Mammary epithelial cell (primary cell): ENCODE measurements at places on chromosomes 3 and 15. TPM values are rescaled to one million over a fixed set of nuclear protein-coding genes. Genes with fewer than 3 reads are reported as not detected.

DNA sequence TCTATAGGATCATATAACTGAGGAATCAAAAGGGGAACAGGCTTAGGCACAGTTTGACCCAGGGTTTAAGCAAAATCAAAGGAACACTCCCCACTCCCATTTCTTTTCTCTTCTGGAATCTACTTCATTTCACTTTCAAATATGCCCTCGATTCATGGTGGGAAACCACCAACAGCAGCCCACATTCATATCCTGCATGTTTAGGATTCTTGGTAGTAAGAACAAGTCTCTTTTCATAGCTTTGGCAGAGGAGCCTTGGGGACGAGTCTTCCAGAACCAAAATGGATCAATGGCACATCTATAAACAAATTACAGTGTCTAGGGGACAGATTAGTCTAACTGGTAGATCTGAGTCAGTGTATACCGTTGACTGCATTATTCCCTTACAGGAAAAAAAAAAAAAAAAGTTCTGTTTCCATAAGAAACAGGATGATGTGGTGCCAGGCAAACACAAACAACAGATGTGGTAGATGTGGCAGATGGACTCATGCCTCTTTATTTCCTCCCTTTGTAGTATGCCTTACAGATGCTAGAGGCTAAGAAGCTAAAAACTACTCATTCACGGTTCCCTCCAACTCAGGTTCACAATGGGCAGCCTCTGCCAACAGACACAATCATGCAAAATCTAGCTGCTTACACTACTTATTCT is 578.3 kb upstream of the ADAMTS9 start:
- DNase-seq = no peak

GRCh38 chr3:130341882-130342281 is 3.6 kb upstream of the COL6A5 start:
- no peak for DNase-seq

- no peak for DNase-seq
Measured at GRCh38 chr3:65787340-65787739, 251.4 kb downstream of the MAGI1 start.

DNA sequence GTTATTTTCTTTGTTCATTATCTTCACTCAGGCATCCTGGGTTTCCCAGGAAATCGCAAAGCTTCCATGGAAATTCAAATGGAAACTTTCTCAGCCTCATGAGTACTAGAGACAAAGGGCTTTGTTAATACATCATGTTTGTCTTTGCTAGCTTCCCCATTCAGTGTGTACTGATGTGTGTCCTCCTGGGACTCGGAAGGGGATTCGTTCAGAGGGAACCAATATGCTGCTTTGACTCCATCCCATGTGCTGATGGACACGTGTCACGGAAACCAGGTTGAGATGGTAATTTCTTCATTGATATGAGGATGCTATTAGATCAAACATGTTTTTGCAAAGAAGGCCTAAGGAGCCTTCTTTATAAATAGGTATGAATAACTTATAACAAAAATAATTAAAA is 87.0 kb upstream of the KCNAB1 start:
- DNase-seq = no peak

- DNase-seq = no peak
Measured at GRCh38 chr15:70530906-70531305, 232.5 kb downstream of the UACA start.

DNA sequence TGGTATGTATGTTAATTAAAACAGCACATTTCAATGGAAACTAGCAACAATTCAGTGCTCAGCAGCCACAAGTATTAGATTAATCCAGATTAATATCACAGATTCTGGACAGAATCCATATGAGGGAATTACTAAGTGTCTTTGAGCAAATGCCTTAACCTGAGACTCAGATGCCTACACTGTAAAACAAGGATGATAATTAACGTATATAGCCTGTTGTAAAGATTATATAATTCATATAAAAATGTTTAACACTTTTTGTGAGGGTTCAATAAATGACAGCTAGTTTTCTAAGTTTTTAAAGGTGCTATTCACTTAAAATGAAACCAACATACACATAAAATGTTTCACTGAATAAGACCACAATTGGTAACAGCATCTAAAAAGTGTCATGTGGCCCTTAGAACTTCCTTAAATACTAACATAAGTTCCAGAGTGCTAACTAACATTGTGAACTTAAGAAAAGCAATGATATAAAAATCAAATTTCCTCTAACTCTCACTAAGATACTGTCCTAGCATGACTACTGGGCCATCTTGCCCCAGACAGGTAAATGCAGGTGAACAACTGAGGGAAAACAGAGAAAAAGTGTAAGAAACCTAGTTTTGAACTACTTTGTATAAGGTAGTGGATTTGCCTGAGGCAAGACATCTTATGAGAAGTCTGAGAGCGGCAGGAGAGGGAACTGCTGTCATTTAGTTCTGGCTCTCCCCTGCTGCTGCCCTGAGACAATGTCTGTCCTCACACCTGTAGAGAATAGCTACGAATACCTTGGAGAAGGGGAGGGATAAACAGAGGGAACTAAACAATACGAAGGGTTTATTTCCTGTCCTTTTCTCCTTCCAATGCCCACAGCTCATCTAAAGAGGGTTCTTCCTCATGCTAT is 151.3 kb downstream of the ADAM10 start:
- no peak for DNase-seq

- no peak for DNase-seq
Measured at GRCh38 chr3:187019542-187020072, 89.3 kb downstream of the ST6GAL1 start.

DNA sequence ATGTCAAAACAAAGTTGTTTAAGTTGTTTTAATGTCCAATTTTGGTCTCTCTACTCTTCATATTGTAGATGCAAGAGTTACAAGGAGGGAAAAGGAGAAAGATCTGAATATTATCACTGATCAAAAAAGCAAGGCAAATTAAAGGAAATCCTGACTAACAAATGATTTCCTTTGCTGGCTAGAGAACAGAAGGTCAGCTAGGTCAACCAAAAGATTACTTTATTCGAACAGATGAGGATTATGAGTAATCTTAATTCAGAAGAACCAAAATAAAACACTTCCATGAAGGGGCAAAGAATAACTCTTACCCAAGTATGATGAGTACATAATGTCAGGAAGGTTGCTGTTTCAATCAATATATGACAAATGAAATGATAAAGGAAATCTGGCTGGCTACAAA is 33.8 kb downstream of the CPNE4 start:
- DNase-seq = no peak

- DNase-seq = no peak
Measured at GRCh38 chr3:50089609-50089945, 858 bp downstream of the RBM5 start.

- no peak for DNase-seq
Measured at GRCh38 chr3:116815831-116816588, 106.4 kb downstream of the TUSC7 start.

DNA sequence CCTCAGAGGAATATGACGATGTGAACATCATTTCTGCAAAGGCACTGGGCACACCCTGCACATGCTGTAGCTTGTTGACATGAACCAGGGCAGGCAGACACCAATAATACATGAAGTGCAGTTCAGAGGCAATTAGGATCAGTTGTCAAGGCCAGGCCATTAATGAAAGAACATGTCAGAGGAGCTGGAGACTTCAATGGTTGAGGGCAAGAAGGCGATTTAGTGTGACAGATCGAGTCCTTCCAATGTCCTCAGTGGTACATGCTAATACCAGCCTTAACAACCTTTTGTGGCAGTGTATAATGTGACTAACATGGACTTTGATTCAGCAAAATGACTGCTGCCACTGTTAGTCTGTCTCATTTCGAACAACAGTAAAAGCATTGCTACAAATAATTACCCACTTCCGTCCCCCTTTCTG is 205.2 kb upstream of the NANOGP8 start:
- peak; percentile 23 for DNase-seq

DNA sequence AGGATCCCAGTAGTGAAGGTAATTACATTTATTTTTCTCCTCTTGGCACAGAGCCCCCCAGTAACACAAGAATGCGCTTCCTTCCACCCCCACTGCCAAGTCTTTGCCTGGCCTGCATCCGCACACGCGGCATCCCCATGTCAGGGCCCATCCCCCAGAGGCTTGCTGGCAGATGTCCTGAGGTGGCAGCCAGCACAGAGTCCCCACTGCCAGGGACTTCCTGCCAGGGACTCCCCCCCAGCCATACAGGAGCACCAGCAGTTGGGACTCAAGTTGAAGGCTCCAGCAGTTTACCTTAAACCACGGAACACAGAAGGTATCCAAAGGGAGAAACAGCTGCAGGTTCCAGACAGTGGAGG is 41.0 kb downstream of the MEGF11 start:
- DNase-seq = no peak

DNA sequence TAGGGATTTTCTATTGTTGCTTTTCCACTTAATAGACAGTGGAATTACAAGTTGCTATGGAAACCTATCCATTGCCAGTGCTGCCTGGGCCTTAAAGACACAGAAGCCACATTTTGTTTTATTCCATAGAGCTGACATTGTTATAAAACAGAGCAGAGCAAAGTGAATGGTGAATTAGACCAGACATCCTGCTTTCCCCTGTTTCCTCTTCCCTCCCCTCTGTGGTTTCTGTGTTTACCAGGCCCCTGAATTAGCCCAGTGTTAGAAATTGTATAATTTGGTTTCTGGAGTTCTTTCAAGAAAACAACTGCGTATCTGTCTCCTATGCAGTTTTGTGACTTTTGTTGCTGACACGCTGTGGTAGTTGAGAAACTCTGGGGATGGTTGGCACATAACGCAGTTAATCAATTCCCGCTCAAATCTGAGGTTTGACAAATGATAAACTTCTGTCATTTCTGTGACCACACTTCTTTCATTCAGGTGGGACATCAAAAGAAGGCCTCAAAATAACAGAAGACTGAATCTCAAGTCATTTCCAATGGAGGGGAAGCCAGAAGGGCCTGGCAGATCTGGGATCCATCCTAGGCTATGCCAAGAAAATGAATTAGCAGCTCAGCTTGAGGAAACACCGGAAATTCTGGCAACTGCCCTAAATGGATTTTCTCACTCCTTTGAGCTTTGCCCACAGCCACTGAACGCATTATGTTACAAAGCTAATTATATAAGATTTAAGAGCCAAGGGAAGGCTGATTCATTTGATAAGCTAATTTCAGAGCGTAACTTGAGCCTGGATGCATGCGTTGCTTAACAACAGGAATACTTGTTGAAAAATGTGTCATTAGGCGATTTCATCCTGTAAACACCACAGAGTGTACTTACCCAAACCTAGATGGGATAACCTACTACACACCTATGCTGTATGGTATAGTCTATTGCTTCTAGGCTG is 46.9 kb downstream of the NR1D2 start:
- peak; percentile 12 for DNase-seq

DNA sequence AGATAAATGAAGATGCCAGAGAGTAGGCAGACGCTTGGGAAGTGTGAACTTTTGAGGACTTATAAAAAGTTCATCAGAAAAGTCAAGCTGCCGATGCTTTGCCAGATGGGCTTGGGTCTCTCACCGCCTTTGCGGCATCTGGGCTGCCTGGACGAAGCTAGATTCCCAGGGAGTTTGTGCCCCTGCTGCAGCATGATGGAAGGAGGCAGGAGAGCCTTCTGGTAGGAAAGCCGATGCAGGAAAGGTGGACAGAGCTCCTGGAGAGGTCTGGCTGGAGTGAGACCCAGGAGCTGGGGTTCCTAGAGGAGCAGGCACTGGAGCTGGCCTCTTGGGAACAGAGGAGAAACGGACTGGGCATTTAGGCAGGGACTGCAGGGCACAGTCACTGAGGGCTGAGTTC is 51.9 kb upstream of the ATP2B2 start:
- DNase-seq = no peak

DNA sequence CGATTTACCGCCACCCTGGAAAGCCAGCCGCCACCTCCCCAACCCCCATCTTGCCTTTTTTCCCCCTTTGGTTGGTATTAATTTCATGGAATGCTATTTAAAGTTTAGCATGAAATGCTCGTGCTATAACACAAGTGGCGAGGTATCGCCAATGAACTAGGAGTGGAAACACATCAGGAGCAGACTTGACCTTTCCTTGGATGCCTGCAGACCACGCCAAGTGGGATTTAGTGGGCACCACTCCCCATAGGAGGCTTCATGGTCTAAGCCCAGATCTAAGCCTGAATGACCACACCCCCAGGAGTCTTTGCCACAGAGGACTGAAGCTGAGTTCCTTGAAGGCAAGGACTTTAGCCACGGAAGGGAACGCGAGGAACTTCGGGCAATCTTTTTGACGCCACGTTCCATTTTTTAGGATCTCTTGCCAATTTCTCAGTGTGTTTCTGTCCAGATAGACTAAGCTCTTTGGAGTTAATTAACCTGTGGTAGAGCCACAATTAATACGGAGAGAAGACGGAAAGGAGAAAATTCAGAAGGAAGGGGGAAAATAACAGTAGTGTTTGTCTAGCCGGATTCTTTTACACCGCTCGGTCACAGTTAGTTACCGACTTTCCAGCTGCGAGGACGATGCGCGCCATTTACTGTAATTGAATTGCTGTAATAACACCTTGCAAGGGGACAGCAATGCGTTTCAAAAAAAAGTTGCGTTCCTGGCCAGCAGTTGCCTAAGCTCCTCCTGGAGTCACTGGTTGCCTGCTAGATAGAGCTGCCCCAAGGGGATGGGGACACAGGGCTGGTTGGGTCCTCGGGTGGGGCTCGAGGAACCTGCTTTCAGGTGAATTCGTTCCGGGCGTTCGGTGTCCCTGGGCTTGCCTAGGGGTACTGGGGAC is 37.1 kb downstream of the NR2F2 start:
- DNase-seq = no peak

- no peak for DNase-seq
Measured at GRCh38 chr3:160544844-160545503, 20.4 kb downstream of the KPNA4 start.

DNA sequence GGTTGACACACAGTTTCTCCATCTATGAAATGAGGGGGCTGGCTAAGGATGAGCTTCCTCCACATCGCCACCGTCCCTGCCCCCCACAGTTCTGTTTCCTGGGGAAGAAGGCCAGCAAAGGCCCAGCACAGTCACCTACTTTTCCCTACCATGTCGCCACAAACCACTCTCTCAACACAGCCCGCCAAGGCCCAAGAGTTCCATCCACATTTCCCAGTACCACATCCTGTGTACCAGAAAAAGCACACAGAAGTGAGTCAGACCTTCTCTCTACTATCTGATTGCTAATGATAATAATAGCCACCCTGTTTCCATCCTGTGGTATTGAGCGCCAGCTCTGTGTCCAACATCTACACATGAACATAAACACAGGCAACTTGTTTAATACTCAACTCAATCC is 30.3 kb upstream of the C15orf39 start:
- peak; percentile 91 for DNase-seq

- peak; percentile 32 for DNase-seq
Measured at GRCh38 chr3:100709842-100710260, 557 bp downstream of the TFG start.

GRCh38 chr15:70030851-70031250 is 66.9 kb downstream of the TLE3 start:
- DNase-seq = no peak

GRCh38 chr3:39080026-39080425 is 27.4 kb downstream of the GORASP1 start:
- no peak for DNase-seq

The CACNA2D3 gene
- 0.17 TPM for total RNA-seq

The NOX5 gene
- total RNA-seq = 0.50 TPM

The PPP1R14D gene
- total RNA-seq = not detected in 2 replicates

The PLA1A gene
- not detected for total RNA-seq

The C3orf49 gene
- total RNA-seq = not detected in 2 replicates

The PRICKLE2 gene
- total RNA-seq = 50.5 TPM

The TTLL13 gene
- total RNA-seq = 0.17 TPM

The TFRC gene
- 547 TPM for total RNA-seq

The FMN1 gene
- 1.7 and 4.2 TPM in 2 replicates for total RNA-seq

The HESX1 gene
- total RNA-seq = 0.67 TPM

The FILIP1L gene
- 7.0 and 7.4 TPM in 2 replicates for total RNA-seq

The ARGFX gene
- not detected for total RNA-seq

The RASGRF1 gene
- 0.33 TPM for total RNA-seq
